Fibroblast of villous mesenchyme (primary cell): ENCODE measurements at places on chromosomes 4 and X. TPM values are rescaled to one million over a fixed set of nuclear protein-coding genes. Genes with fewer than 3 reads are reported as not detected.

DNA sequence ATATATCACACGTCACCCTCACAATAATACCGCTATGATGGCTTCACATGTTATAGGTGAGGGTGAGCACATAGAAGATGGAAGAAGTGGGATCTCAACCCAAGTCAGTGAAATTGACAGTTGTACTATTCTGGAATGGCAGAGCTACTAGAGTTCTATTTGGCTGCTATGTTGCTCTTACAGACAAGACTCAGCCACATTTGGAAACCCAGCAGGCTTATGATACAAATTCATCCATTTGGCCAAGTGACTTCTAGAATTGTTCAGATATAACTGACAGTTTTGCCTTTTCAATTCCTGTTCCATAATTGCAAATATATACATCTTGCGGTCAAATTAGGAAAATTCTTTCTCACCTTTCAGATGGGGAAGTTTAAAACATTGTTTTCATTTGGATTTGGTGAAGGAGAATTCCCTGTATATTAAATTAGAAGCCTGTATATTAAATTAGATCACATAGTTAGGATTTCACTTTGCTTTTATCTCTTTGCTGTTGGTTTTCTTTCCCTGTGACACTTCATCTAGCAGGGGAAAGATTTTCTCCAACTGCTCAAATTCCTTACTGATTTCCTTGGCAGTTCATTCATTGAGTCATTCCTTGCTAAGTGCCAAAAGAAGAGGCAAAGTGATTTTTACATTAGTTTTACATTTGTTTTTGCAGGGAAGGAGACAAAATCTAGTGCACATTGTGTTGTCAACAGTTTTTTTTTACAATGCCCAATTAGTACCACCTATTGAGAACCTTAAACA lies 120.6 kb upstream of the TBC1D9 start:
- DNase-seq, result no peak

DNA sequence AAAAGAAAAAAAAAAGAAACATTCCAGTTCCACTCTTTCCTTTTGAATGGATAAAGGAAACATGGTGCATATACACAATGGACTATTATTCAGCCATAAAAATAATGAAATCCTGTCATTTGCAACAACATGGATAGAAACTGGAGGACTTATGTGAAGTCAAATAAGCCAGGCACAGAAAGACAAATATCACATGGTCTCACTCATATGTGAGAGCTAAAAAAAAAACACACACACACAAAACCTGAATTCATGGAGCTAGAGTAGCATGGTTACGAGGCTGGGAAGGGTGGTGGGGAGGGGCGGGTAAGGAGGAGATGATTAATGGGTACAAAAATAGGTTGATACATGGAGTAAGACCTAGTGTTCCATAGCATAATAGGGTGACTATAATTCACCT lies 22.4 kb upstream of the SH3KBP1 start:
- no peak for DNase-seq

DNA sequence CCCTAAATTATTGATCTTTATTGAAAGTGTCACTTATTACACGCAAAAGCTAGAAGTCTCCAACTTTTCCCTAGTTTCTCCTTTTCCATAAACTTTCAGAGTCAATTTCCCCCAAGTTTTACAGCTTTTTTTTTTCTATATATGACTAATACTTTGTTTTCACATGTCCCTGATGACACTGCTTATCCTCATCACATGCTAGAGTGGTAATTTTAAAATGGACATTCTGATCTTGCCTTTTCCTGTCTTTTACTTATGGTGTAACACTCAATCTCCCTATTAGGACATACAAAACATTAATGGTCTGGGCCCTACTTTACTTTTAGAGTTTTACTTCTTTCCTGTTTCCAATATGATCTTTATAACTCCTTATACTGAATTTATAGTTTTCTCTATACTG lies 112.6 kb downstream of the ANK2 start:
- DNase-seq, result peak; percentile 31

GRCh38 chrX:34238896-34239295 lies 106.8 kb upstream of the FAM47A start:
- no peak for DNase-seq

DNA sequence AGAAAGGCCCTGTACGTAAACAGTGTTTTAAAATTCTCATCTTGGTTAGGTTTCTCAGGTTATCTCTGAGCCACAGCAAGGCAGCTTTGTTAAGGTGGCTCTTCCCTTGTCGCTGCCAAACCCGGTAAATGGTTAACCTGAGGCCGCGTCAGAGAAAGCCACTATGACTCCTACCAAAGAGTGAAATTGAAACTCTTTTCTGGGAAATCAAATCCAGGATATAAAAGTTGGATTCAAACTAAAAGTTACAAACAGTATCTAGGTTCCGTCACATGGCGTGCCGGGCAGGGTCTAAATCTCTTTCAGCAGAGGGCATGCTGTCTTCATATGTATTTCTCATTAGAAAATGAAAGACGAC lies 433 bp downstream of the MMAA start:
- peak; percentile 63 for DNase-seq

GRCh38 chr4:105527081-105527480 lies 25.3 kb upstream of the ARHGEF38 start:
- DNase-seq, result no peak

- no peak for DNase-seq
These were observed 1.0 kb downstream of the ARMCX1 start for GRCh38 chrX:101551380-101551767.

- no peak for DNase-seq
These were observed 991.4 kb downstream of the ARAP2 start for GRCh38 chr4:35252866-35253265.

- DNase-seq, result no peak
These were observed 7.2 kb downstream of the IBSP start for GRCh38 chr4:87806520-87806919.

GRCh38 chr4:96429657-96430056 lies 589.8 kb downstream of the PDHA2 start:
- no peak for DNase-seq

GRCh38 chr4:112704991-112705845 lies 68.3 kb downstream of the LARP7 start:
- peak; percentile 63 for DNase-seq

DNA sequence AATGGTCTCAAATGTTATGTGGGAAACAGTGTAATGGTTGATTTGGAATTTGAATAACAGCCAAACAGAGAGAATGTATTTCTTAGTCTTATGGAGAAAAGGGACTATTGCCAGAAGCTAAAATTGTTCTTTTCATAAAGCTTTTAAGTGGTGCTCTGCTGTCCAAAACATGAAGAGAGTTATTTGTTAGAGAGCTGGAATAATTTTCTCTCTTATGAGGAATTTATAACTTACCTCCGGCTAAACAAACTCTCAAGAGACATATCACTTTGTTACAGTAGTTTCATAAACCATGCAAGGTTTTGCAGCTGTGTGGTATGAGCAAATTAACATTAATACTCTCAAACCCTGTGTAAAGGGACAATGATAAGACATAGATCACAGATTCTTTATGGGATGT lies 28.6 kb downstream of the SULT1B1 start:
- no peak for DNase-seq

GRCh38 chr4:42636645-42636949 lies 20.3 kb downstream of the ATP8A1 start:
- no peak for DNase-seq

GRCh38 chr4:146029939-146030710 lies 91.5 kb upstream of the ZNF827 start:
- no peak for DNase-seq

- no peak for DNase-seq
These were observed 165.0 kb downstream of the AMELX start for GRCh38 chrX:11458170-11458569.

DNA sequence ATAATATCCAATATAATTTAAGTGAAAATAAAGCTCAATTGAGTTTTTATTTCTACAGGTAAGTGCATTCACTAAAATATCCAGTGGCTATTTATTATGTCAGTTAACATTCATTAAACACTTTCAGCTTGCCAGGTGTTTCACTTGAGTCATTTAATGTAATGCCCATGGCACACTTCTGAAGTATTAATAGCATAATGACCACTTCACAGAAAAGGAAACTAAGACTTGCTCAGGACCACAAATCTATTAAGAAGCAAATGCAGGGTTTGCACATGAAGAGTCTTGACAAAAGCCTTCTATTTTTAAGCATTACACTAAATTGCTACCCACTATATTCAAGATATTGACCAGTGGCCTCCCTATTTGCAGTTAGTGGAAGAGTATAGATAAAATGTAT lies 612.7 kb downstream of the KCTD8 start:
- DNase-seq, result no peak

GRCh38 chrX:72107320-72107719 lies 24.4 kb downstream of the RTL5 start:
- peak; percentile 57 for DNase-seq

DNA sequence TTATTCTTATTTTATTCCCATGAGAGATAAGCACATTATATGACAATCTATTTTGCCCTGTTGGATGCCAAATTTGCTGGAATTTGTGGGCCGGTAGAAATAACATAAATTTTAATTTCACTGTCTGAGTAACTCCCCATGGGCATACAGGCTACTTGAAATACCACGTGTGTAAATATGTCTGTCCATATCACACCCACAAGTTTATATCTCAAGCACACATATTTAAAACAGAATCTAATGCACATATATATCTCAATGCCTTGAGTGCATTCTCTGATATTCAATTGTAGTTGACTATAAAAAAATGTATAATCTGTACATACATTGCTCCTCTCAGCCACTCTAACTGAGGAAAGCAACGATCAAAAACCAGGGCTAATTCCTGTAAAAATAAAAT lies 51.2 kb downstream of the PPARGC1A start:
- no peak for DNase-seq

GRCh38 chrX:75623535-75623934 lies 100.7 kb upstream of the ZDHHC15 start:
- no peak for DNase-seq

DNA sequence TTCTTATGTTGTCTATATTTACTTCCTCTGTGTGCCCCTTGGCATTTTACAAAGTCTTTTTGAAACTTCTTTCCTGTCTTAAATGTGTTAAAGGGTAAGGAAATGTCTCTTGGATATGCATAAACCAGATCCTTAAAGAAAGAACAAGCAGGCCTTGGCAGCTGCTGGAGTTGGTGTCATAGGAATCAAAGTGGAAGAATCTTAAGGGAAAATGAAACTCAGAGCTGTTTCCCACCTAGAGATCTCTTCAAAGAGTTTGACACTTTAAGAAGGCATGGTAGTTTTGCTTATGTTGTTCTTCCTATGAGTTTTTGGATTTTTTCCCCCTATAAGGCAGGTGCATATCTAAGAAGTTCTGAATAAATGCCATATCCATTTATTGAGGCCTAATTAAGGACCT lies 37.0 kb upstream of the CWH43 start:
- no peak for DNase-seq

GDI1 gene
- 81.8 and 106 TPM in 2 replicates for total RNA-seq

PHOX2B gene
- total RNA-seq, result not detected in 2 replicates

RTL9 gene
- under 0.01 TPM in 2 replicates for total RNA-seq

ZCCHC18 gene
- total RNA-seq, result 0.43 and 0.64 TPM in 2 replicates
